ENCODE measurements at places on chromosomes 5 and 9.

DNA sequence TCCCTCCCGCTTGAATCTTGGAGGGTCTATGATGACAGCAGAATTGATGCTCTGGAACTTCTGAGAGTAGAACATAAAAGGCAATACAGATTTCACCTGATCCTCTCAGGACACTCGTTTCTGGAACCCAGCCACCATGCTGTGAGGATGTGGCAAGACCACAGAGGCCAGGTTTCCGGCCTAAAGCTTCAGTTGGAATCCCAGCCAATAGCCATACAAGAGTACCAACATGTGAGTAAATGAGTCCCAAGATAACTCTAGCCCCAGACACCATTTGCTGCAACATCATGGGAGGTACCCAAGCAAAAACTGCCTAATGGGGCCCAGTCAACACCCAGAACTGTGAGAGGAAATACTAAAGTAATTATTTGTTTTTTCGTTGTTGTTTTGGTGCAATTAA lies 65.7 kb upstream of the MARCHF11 start:
- DNase-seq: no peak

GRCh38 chr9:122206118-122207046 lies 22.4 kb downstream of the LHX6 start:
- no peak for DNase-seq

GRCh38 chr5:149628221-149628620 lies 46.9 kb downstream of the ARHGEF37 start:
- DNase-seq: no peak

DNA sequence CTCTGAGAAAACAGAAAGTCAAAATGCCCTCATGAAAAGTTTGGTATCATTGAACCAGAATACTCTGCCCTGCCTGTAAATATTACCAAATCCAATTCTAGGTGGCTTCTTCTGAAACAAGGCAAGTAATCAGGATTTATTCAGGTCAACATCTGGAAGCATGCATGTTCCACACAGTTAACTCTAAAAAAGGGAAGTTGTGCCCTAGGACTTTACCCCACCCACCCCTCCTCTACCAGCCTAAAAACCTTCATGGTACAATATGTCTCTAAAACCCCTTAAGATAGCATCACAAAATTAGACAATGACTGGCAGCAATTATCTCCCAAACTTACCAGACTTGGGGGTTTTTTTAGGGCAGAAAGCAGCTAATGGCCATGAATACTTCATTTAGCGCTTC lies 414.8 kb upstream of the SLC30A5 start:
- DNase-seq: no peak

GRCh38 chr5:95841914-95842812 lies 19.6 kb upstream of the GLRX start:
- DNase-seq: no peak

GRCh38 chr5:181008136-181008535 lies 19.5 kb downstream of the BTNL3 start:
- DNase-seq: no peak

DNA sequence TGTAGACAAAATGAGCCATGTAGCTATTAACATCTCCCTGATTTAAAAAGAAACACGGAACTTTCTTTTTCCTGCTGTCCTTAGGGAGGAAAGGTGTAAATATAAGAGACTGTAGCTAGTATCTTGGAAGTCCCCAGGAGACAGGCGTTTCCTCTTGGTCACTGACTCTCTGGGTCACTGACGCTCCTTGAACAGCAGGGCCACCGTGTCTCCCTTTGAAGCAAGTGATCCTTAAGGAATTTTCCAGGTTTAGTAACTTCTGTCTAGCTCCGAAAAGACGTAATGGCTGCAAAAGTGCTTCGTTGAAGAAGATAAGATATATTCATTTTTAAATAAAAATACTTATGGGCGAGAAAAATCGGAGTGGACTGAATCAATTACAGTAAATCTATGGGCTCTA lies 745 bp upstream of the CLTA start:
- no peak for DNase-seq

DNA sequence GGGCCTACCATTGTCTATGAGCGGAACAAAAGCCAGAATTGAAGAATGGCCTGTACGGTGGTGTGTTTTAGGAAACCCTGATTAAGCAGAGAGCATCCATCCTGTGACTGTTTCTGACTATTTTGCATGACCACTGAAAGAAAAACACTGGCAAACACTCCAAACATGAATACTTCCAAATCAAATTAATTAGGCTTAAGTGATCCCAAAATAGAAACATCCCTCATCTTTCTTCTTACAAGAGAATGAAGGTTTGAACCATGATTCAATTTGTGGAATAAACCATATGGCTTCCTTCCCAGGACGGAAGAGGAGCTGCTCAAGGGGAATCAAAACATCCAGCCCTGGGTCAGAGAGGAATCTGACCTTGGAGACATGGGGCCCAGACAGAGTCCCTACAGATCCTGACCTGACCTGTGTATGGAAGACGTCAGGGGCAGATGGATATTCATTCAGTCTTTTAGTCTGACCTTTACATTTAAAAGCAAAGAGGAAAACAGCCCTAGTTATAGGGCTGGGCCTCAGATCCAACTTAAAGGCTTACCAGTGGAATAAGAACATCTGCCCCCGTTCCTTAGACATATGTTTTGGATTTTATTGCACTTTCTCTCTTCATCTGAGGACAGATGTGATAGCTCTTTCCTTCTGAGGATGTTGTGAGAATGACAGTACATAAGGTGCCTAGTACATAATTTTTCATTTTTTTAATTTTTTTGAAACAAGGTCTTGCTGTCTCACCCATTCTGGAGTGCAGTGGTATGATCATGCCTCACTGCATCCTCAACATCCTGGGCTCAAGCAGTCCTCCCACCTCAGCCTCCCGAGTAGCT lies 17.6 kb upstream of the RECK start:
- no peak for DNase-seq

Data from Jurkat, Clone E6-1 (cell line).